ENCODE measurements at places on chromosomes 11 and 22.

DNA sequence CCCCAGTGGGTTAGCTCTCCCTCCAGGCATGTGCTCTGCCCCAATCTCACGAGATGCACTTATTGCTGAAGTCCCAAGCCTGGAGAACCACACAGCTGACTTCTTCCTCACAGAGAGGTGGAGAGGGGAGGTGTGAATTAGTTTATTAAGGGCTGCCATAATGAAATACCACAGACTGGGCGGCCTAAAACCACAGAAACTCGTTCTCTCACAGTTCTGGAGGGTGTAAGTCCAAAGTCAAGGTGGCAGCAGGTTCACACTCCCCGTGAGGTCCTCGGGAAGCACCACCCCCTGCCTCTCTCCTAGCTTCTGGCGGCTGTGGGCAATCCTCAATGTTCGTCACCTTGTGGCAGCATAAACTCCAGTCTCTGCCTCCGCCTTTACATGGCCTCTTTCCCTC is 39.3 kb downstream of the TECTA start:
- no peak for DNase-seq

DNA sequence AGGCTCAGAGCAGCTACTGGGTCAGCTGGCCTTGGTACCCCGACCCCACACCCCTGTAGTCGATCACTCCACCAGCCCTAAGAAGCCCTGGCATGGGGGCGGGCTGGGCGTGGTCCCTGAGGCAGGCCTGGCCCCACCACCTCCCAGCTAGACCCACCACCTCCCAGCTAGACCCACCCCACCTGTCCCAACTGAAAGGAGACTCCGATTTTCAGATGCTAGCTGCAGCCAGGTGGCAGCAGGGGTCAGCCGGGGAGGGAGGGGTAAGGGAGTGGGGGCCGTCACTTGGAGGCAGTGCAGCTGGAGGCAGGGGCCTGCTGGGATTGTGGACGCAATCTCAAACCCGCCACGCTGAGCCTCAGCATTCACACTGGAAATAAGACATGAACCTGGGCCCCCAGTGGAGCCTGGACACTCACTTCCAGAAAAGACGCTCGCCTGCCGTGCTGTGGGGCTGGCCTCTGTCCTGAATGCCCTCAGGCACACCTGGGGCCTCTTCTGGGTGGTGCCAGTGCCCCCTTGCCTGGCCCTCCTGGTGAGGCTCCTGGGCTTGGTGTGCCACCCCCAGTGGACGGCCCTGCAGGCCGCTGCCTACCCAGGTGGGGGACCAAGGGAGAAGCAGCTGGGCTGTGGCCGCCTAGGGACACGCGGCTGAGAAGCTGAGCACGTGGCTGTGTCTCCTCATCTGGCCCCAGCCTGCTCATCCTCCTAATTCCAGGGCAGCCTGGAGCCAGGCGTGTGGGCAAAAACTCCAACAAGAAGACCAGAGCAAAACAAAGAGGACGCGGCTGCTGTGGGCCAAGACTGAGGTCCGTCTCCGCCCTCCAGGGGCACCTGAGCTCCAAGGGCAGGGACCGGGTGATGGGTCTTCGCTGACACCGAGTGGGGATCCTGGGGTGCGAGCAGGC is 26.7 kb downstream of the OSBPL5 start:
- DNase-seq, result no peak

DNA sequence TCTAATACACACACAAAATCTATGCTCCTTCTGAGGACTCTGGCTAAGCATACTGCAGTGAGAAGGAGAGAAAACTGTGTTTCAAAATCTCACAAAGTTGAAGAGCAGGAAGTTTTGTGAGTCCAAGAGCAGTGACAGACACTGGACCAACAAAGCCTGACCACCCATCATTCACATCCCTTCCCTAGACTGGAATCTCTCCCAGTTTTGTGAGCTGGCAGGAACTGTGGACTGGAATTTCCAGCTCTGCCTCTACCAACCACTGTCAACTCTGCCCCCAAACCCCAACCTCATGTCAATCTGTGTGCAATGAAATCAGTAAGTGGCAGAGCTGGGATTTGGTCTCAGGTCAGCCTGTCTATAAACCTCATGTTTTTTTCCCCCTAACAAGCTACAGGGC is 112.6 kb downstream of the ARL14EP start:
- DNase-seq, result no peak

GRCh38 chr22:49510718-49511117 is 317.0 kb downstream of the BRD1 start:
- no peak for DNase-seq

DNA sequence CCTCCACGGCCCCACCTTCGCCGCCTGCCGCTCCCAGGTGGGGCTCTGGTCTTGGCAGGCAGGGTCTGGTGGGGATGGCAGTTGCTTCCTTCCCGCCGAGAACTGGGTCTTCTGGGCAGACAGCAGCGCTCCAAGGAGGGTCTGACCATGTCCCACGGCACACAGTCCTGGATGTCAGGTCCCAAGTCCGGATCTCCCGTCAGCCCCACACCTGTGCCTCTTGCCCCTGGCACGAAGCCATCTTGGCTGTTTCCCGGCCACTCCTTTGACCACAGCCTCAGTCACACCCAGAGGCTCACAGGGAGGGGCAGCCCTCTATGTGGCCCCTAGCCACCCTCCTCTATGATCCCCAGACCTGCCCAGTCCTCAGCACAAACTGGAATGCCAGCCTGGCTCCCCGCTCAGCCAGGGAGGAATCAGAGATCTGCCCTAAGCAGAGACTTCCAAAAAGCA is 14.3 kb downstream of the MUC5B start:
- DNase-seq, result no peak

GRCh38 chr22:17638432-17639246 is at the start of gene BCL2L13:
Gene BCL2L13 (plus strand): TSS chr22:17638757. CDS start chr22:17655712, 16,955 bp downstream.
- peak; percentile 93 for DNase-seq

DNA sequence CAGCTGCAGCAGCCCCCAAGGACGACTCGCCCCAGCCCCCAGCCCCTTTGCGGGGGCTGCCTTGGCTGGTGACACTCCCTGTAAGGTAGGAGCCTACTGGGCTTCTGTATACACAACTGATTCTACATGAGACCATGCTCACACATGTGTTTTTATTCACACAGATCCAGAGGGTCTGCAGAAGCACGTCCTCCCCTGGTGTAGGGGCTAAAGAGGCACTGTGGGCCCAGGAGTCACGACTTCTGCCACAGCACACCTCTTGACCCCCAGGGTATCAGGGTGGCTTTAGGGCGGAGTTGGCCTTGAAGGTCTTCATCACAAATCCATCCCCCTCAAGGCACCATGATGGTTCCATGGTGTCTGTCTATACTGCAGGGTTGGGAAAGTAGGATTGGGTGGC is 931.2 kb downstream of the TBC1D22A start:
- DNase-seq, result no peak

DNA sequence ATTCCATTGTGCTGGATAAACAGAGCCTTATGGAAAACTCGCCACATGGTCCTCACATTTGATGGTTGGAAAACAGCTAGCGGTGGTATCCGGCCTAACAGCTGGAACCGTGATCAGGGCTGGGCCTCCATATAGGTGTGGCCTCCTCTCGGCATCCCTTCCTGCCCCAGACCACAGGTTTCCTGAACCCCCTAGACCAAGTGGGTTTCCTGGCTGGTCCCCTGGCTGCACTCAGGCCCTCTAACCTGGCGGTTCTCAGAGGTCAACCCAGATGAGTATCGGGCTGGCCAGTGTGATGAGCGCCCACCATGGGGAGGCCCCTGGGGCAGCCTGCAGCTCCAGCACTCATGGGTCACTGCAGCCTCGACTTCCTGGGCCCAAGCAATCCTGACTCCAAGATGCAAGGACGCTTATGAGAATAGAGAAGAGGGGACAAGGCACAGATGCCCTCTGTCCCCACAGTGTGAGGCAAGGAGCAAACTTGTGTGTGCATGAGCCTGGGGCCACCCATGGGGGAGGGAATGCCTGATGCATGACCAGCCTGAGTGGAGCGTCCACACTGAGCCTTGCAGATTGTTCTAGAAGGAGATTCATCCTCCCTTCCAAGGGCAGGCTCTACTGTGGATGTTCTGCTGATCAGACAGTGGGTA is 53.4 kb upstream of the WNT7B start:
- DNase-seq, result no peak

DNA sequence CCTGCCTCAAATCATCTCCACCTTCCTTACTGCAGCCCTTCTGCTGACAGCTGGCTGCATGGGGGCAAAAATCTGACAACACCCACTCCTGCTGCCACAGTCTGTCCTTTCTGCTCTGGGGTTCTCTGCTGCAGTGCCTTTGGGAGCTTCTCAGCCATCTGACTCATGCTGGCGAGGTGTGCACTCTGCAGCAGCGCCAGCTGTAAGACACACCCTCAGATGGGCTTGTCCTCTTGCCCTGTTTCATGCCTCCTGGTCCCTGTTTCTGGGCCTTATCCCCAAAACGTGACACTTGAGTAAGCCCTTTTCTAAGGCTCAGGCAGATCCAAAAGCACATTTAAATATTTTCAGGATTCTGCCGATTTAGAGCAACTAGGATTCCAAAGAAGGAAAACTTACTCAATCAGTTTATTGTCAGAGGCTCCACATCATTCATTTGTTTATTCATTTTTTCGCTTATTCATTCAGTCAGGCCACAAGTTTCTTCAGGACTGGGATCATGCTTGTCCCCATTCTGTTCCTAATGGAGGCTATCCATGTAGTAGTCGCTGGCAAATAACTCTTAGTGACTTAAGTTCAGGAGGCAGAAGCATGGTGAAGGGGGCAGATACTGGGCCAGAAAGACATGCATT is 60.2 kb downstream of the SMIM38 start:
- DNase-seq, result no peak

GRCh38 chr11:30000986-30001750 is 15.7 kb downstream of the KCNA4 start:
- DNase-seq, result no peak

- DNase-seq, result no peak
Measured at GRCh38 chr11:16893456-16894066, 120.7 kb downstream of the PLEKHA7 start.

DNA sequence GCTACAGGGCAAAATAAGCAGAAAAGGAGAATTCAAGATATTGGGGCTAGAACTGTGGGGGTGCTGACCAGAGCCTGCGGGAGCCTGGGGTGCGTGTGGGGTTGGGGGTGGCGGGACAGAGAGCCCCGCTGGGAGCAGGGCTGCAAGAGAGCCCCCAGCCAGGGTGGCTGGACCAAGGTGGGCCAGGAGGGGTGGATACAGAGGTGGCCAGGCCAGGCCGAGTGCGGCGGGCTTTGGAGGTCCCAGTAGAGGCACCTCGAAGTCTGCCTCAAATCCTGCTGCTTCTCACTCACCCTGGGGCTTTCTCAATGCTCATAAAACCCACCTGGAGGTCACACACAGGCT is 16.9 kb upstream of the MUC5B start:
- no peak for DNase-seq

DNA sequence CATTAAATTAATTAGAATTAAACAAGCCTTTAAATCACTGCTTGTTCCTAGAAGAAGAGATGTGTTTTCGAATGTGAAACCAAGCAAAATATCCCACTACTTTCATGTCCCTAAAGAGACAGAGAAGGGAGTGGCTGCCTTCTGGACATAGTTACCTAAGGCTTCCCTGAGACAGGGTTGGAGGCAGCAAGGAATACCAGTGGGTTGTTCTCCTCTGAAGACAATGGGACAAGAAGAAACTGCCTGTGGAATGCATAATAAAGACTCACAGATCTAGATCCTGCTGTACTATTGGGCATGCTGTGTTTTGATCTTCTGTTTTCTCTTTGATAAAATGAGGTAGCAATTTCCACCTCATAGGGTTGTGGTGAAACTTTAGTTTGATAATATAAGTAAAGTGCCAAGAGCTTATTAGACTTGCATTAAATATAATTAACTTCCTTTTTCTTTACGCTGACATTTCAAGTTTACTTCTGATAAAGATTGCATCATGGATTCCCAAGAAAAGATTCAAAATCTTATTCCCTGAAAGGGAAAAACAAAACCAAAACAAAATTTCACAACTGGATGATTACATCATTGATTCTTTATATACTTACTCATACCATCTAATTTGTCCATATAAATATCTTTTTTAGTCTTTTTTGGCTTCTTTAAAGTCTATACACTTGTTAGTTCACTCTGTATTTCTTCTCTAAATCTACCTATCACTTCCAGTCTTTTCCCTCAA is 621.3 kb downstream of the ETS1 start:
- DNase-seq, result no peak

GRCh38 chr11:127028648-127029047 is 28.1 kb upstream of the KIRREL3 start:
- no peak for DNase-seq

- DNase-seq, result no peak
Measured at GRCh38 chr11:12518606-12519385, 141.4 kb downstream of the PARVA start.

- DNase-seq, result no peak
Measured at GRCh38 chr11:12871241-12871640, 137.9 kb upstream of the RASSF10 start.

DNA sequence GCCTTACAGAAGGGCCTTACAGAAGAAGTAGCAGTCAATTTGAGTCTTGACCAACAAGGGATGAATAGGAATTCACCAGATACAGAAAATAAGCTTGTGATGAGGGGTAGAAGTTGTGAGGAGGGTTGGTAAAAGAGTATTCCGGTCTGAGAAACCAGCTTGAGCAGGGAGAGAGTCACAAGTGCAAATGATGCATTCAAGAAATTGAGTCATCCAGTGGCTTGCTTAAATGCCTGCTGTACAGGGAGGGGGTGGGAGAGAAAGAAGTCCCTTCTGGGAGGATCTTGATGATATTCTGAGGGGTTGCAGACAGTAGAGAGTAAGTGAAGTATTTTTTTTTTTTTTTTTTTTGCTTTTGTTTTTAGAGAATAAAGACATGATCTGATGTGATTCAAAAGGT is 9.2 kb downstream of the CCKBR start:
- no peak for DNase-seq

DNA sequence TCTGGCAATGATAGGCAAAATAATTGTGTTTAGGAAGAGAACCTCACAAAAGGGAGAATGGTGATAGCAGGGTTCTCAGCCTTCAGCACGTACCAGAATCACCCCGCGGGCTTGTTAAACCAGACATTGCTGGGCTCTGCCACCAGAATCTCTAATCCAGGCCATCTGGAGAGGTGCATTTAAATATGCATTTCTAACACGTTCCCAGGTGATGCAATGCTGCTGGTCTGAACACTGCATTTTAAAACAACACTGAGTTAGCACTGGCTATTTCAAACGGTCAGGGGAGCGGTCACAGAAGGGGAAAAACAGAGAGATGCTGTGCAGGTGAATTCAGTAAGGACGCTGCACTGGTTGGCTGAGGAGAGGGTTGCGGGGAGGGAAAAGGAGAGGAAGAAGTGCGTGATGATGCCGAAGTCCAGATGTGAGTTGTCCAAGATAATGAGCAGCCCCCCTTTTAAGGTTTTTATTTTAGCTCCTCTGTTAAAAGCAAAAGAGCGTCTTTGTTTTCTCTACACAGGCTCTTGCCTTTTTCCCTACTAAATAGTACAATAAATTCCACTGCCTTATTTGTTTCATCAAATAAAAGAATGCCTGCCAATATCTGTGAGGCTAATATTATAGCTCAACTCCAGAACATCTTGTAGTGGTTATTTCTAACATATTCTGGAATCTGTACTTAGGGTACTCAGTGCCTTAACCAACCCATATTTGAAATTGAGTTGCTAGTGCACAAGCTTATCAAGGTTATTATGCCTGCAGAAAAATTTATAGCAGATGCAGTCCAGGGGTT is 109.6 kb upstream of the POU2AF2 start:
- no peak for DNase-seq
